T follicular helper cell (primary cell): ENCODE measurements at places on chromosomes 4 and X.
A peak's percentile ranks its signal among the peaks of the same experiment; 100 is the strongest.

GRCh38 chr4:138438608-138439007 lies 196.5 kb upstream of the SLC7A11 start:
- no peak for DNase-seq

DNA sequence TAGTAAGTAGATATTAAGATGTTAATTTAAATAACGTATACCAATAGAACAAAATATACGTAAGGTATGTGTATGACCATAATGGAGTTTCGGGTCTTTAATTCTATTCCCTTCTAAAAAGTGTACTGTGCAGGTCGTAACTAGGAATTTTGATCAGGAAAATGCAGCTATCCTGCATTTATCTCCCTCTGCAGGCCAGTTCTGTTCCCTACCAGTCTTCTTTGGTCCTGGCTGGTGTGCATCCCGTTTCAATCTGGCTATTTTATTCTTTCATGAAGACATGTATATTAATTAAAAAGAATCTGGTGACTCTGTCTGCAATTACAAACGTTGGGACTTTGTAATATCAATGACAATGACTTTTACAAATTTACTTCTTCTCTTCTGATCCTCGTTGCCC lies 534.1 kb upstream of the AADAT start:
- no peak for DNase-seq

- DNase-seq = no peak
Measured at GRCh38 chrX:19904778-19905367, 17.5 kb upstream of the SH3KBP1 start.

GRCh38 chr4:156968479-156968984 lies 3.1 kb downstream of the PDGFC start:
- DNase-seq = no peak

DNA sequence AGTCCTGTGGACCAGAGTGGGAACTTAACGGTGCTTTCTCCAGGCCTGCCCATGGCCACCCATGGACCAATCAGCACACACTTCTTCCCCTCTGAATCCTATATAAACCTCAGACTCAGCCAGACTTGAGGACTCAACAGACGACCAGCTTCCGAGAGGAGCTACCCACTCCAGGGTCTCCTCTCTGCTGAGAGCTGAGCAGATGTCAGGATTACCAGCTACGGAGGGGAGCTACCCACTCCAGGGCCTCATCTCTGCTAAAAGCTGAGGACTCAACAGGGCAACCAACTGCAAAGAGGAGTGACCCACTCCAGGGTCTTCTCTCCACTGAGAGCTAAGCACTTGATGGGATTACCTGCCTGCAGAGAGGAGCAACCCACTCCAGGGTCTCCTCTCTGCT lies 80.0 kb upstream of the DDX60 start:
- no peak for DNase-seq

- no peak for DNase-seq
Measured at GRCh38 chrX:9885150-9885549, 82.0 kb upstream of the CLDN34 start.

DNA sequence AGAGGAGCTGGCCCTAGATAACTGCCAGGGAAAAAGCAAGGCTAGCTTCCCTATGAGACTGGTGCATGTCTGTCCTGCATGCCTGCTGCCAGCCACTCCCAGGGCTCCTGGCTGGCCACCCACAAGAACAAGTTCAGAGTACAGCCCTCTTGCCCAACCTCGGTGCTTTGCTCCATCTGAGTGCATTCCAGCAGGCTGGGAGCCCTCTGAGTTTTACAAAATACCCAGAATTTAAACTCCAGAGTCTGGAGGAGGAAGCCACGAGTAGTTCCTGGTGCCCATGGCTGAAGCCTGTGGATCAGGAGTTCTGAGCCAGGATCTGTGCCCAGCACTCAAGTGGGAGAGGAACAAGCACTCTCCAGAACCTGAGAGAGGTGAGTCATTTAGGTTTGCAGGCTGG lies 111.6 kb downstream of the MAGEE2 start:
- DNase-seq = no peak

DNA sequence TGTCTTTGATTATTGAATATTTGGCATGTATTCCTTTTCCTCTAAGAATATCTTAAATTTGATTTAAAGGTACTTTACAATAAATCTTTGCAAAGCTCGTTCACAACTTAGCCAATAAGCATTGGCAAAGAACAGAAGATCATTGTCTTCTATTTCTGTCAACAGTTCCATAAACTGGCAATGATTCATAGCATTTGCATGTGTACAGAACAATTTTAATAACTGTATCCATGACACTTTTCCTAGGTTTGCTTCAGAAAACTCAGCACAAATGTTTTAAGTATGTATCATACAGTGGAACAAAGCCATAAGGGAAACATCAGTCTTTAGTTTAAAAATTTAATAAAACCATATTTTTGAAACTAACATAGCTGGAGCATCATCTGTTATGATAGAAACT lies 462.7 kb upstream of the RPS6KA3 start:
- DNase-seq = no peak

GRCh38 chr4:52659001-52659721 lies at the start of gene USP46:
Gene USP46 (minus strand): TSS chr4:52659301. CDS start chr4:52659150, 151 bp downstream.
- peak; percentile 14 for DNase-seq

DNA sequence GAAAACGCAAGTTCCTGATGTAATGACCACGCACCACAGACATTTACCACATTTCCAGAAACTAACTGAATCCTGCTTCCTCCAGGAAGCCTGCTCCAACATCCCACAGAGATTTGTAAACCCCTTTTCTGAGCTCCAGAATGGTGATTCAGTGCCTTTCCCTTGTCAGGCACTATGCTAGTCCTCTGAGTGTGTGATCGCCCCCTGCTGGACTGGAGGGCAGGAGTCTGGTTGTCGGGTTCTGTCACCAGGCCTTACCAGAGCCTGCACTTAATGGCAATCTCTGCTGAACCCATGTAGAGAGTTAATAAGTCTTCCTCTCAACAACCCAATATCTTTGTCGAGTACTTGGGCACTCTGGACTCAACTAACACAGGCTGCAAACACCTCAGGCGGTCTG lies 14.5 kb upstream of the KDM5C start:
- no peak for DNase-seq

- no peak for DNase-seq
Measured at GRCh38 chr4:164531336-164531735, 222.6 kb upstream of the SMIM31 start.

GRCh38 chrX:150715184-150715583 lies 22.0 kb downstream of the MTMR1 start:
- no peak for DNase-seq

- no peak for DNase-seq
Measured at GRCh38 chrX:46436744-46437143, 108.5 kb downstream of the ZNF674 start.

GRCh38 chr4:74218201-74218600 lies 60.3 kb downstream of the MTHFD2L start:
- DNase-seq = no peak

DNA sequence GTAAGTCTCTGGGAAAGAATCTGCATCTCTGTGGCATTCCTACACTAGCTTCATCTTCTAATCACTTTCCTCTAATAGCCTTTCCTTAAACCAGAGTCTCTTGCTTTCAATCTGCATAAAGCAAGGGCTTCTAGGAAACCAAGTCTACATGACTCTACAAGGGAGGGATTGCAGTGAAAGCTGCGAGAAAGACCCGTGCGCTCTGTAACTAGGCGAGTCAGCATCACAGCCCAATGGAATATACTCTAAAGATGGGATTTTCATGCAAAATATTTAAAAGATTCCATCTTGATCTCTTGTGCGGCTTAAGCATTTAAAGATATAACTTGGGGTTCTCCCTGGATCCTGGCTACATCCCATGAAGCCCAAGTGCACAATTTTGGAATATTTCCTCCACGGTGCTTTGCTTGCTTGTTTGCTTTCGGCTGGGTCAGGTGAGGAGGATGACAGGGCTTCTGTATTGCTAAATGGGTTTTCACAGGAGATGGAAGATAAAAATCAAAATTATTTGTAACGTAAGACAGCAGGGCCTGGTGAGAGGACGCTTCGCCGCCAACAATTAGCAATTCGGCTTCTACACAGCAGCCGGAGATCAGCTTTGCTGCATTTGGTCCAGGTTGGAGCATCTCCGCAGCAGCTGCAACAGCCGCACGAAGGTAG lies 687 bp upstream of the GRIA2 start:
- no peak for DNase-seq

DNA sequence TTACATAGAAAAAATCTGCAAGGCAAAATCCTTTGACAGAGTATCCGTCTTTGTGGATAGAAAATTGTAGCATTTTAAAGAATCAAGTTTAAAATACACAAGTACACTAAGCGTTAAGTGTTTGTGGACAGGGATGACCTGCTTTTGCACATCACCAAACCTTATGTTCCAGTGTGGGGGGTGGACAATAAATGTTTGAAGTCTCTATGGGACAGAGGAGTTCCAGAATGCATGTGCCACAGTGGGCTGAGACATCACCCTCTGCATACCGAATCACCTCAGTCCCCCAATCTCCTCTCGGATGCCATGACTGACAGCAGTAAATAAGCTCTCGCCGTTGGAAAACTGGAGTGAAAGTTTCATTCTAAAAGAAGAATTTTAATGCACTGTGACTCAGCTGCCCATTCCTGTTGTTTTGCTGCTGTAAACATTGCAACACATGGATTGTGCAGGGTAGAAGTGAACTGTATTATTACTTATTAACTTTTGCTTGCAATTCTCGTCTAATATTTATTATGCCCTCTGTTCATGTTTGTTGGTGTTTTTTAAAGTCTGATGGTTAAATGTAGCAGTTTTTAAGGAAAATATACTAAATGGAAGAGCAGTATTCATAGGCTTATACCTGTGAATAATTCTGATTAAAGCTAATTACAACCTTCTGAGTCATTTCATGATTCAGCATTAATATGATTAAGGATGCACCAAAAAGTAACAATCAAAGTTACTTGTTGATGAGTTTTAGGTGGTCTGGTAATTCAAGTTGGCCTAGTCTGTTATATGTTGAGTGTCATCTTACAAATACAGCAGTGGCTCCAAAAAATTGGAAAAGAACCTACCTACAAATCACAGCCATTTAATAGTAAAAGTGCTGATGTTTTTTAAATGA lies 24.0 kb downstream of the CDKN2AIP start:
- no peak for DNase-seq

DNA sequence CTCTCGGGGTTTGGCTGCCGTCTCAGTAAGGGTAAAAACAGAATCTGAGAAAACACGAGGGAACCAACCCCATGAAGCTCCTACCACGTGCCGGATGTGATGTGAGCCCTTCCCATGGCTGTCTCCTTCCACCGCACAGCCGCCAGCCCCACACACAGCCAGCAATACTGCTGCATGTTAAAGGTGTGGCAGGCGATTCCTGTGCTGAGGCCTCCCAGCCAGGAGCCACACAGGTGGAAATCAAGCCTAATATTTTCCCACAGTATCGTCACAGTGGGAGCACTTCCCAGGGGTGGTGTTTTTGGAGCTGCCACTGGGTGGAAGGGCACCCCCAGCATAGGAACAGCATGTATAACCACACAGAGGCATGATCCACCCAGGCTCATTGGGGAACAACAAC lies 77.5 kb downstream of the SLC2A9 start:
- no peak for DNase-seq

DNA sequence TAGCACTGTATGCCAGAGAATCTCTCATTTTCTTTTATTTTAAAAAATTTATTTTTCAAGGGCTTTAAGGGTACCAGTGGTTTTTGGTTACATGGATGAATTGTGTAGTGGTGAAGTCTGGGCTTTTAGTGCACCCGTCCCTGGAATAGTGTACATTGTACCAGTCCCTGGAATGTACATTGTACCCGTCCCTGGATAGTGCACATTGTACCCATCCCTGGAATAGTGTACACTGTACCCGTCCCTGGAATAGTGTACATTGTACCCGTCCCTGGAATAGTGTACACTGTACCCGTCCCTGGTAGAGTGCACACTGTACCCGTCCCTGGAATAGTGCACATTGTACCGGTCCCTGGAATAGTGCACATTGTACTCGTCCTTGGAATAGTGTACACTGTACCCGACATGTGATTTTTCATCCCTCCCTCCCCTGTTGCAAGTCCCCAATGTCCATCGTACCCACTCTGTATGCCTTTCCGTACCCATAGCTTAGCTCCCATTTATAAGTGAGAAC lies 56.1 kb upstream of the HELT start:
- no peak for DNase-seq

- no peak for DNase-seq
Measured at GRCh38 chrX:5702890-5703289, 525.8 kb downstream of the NLGN4X start.

DNA sequence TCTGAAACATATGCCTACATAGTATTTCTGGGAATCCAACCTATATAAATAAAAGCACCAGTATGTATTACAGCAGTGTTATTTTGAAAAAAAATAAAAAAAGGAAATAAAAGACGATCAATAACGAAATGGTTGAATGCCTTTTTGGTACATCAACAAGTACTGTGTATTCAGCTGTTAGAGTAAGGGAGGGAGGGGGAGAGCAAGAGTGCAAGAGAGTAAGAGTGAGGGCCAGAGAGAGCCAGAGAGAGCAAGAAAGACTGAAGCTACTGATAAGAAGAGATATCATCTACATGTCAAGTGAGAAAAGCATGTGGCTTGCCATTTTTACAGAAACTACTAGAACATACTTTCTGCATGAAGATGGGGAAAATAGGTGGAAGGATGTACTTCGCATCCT lies 1.8 kb downstream of the SPIN4 start:
- DNase-seq = no peak

DNA sequence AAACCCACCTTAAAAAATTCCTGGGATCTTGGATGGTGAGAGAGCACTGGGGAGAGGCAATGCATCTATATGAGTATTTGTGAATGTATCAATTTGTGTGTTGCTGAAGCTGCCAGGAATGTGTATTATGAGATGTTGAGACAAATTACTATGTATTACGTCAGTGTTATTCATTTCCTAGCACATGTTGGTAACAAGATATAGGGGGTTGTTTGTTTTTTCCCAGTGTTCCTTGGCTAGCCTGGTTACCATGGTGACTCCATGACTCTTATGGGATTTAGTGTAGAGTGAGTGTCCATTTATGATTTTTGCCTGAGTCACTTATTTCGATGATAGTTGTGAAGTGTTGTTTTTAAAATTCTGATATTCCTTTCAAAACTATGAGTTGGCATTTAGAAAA lies 65.6 kb downstream of the RAB40A start:
- DNase-seq = no peak

DNA sequence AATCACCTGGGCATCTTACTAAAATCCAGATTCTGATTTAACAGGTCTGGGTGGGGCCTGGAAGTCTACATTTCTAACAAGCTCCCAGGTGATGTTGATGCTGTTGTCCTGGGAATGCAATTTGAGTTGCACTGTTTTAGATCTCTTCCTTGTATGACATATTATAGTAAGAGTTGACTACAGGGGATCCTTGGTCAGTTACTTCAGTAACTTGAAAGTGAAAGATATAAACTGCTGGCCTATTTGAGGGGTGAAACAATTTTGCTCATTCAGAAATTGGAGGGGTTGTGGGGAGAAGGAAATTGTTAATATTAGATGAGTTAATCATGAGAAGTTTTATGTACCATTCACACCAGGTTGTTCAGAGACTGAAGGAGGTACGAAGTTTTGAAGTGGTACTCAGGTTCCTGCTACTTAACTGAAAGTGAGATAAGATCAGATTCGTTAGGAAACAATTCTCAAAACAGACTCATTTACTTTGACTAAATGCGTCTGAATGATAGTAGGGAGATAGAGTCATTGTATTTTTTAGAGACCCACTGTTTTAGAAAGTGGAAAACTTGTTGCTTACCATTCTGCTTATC lies 12.5 kb downstream of the SH2D1A start:
- no peak for DNase-seq

GRCh38 chr4:177128306-177128705 lies 181.4 kb upstream of the NEIL3 start:
- no peak for DNase-seq

- DNase-seq = no peak
Measured at GRCh38 chr4:69874507-69874906, 14.6 kb upstream of the SULT1E1 start.
